ENCODE measurements at places on chromosomes 13 and 19.

- DNase-seq, result peak; percentile 32
Observed at GRCh38 chr19:18251587-18252369, 22.5 kb downstream of the IQCN start.

DNA sequence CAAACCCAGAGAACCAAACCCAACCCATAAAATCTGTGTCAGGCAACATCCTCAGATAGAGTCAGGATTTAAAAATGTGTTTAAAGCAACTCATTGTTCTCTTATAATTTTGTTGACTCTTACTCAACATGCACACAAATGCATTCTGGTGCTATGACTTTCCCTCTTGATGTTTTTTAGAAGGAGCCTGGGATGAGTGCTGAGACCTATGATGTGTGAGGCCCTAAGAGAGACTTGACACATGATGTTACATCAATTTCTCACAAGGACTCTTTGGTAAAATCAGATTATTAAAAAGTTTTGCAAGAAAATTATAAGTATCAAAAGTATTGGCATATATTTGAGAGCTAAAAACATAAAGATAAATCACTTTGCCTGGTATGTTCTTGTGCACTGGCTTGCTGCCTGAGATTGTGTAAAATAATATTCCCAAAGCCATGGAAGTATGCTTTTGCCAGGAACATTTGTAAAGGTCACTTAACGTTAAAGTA lies 173.9 kb downstream of the DCLK1 start:
- no peak for DNase-seq

DNA sequence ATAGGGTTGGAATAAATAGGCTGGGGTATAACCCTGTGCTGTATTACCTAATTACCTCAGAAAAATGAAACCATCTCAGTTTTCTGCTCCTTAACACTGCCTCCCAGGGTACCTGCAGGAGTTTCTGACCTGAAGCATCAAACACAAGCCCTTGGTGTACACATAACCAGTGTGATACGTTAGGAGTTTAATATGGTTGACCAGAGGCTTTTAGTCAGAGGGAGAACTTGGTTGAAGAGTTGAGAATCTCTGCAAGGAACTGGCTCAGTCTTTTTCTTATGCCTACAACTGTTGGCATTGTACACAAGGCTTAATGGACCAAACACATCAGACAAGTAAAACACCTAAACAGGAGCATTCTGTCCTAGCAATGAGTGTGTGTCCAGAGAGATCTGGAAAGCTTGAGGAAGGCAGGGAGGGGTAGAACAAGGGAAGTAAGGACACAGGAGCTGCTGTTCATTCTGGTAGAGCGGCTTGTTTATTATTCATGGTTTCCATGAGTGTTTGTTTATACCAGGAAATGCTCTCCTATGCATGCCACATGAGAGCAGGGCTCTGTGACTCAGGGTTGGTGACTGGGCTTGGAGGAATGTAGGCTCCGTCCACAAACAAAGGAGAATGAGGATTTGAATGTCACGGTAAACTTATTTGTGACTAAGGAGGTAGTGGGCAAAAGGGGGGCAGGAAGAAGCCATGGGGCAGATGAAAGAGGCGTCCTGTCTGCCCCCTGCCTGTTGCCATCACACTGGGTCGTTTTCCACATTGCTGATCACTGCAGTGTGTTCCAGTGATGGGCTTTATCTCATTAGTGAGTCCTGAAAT lies 11.9 kb upstream of the SPATA13 start:
- peak; percentile 98 for DNase-seq

DNA sequence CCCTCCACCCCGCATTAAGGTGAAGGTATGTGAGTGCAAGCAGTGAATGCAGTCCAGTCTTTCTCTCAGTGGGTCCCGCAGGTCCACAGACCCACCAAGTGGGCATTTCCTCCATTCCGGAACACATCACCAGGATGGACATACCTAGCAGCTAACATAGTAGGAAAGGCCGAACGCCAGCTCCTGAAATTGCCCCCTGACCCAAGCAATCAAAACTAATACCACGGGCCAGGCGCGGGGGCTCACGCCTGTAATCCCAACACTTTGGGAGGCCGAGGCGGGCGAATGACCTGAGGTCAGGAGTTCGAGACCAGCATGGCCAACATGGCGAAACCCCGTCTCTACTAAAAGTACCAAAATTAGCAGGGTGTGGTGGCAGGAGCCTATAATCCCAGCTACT lies 71.7 kb upstream of the VSTM2B start:
- DNase-seq, result no peak

GRCh38 chr13:114047358-114047881 lies 73.5 kb upstream of the C13orf46 start:
- peak; percentile 44 for DNase-seq

DNA sequence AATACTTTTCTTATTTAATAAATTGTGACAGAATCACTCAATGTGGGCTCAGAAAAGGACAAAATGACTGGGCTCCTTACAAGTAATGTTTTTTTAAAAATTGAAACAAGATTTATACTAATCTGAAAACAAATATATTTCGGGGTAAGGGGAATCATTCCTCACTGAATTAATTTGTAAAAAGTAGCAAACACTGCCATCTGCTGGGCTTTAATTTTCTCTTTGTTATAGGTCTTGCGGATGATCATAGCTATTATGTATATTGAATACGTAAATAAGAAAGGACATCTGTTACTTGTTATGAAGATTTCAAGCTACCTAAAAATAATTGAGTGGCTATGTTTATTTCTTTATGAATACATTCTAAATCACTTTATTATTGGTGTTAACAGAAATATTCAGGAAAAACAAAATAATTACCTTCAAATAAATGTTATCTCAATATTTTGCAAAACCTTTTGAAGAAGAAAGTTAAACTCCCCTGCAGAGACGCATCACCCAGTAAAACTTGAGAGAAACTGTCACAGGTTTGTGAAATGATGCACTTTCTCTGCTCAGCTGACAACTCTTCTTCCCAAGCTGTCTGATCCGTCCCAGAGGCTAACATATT lies 17.8 kb upstream of the ENOX1 start:
- DNase-seq, result peak; percentile 44

GRCh38 chr19:51469162-51469561 lies 9.2 kb upstream of the CEACAM18 start:
- no peak for DNase-seq

DNA sequence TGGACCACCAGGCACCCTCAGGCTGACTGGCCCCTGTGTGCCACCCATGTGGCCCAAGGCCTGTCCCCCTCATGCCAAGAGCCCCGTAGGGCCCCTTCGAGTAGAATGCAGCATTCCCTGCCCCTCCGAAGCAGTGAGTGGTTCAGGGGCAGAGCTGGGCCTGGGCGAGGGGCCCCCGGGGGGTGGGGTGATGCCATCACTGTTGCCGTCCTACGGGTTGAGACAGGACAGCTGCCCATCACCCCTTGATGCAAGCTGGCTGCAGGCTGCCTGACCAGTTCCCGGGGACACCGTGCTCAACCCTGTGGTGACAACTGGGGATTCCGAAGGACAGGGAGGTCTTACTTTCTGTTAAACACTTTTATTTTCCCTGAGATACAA lies 4.7 kb downstream of the SBNO2 start:
- no peak for DNase-seq

- DNase-seq, result peak; percentile 66
Observed at GRCh38 chr19:10936661-10937084, 8.1 kb downstream of the TIMM29 start.

DNA sequence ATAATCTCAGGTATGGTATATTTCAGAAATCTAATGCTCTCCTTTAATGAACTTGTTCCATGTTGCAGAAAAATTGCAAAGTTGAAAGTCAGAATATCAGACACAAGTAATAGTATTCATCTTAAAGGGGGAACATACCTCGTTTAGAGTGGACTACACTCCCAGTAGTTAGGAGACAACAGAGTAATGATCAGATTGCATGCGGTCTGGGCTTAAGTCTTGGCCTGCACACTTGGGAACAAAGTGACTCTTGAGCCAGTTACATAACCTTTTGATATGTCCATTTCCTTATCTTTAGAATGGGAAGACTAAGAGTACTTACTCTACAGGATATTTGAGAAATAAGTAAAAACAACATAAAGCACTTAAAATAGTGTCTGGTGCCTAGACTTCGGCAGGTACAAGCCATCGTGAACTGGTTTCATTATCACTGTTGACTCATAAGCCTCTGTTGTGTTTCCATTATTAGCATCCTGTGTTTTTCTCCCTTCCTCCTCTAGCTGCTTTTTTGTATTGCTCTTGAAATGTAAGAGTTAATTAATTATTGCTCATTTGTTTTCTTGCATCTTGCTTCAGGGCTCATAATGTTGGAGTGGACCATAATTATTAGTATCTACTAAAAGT lies 53.0 kb downstream of the DPY19L3 start:
- no peak for DNase-seq

- DNase-seq, result peak; percentile 16
Observed at GRCh38 chr19:1315470-1316166, 29.9 kb downstream of the EFNA2 start.

DNA sequence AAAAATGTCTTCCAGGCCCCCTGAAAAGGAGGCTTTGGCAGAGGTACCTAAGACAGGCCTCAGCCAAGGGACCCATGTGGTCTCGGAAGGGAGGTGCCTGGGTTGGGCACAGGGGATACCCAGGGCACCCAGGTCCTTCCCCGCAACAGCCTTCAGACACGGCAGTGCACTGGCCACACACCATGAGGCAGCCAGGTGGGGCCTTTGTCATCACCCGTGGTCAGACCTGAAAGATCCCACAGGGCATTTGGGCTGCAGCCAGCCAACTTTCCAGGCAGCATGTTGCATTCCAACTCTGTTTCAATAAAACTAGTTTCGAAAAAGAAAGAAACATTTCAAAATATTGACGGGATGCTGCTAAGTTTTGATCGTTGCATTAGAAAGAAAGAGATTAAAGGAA lies 4.7 kb upstream of the TUBGCP3 start:
- DNase-seq, result no peak

DNA sequence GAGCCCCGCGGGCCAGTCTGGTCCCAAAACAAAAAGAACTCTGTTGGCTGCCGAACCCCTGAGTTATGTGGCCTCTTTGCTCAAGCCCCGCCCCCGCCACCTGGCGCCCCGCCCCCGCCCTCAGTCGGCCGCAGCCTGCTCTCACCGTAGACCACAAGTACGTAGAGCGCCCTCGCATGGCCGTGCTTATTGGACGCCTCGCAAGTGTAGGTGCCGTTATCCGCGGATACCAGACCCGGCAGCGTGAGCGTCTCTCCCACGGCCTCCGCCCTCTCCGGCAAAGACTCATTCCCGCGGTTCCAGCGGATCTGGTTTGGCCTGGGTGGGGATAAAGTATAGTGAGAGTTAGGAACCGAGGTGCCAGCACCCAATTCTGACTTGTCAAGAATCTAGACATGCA lies 5.5 kb upstream of the ZNF428 start:
- DNase-seq, result no peak

GRCh38 chr13:63636316-63636993 lies 2220.8 kb upstream of the PCDH20 start:
- DNase-seq, result no peak

DNA sequence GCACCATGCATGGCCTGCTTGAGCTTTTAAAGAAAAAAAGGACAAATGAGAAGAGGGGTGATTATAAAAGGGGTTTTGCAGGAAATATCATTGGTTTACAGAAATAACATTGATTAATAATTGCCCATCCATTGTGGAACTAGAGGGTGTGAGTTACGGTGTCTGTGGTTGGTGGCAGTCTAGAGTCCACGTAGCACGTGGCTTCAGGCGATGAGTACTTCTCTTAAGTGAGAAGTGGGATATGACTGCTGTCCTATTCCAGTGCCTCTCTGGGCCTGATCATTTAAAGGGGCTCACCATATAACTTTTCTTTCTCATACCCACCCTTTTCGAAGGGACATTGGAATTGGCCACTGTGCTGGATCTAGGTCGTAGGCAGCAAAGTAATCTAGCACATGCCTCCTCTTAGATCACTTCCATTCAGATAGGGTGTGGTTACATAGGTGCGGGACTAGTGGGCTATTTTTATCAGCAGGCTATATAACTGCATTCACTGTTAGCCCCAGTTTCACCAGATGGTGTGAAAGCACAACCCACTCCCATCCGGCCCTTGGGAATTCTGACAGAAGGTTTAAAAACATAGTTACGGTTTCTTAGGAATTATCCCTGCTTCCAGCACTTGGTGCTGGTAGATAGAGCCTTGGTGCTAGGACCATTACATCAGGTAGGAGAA lies 19.9 kb downstream of the PPP5C start:
- no peak for DNase-seq

DNA sequence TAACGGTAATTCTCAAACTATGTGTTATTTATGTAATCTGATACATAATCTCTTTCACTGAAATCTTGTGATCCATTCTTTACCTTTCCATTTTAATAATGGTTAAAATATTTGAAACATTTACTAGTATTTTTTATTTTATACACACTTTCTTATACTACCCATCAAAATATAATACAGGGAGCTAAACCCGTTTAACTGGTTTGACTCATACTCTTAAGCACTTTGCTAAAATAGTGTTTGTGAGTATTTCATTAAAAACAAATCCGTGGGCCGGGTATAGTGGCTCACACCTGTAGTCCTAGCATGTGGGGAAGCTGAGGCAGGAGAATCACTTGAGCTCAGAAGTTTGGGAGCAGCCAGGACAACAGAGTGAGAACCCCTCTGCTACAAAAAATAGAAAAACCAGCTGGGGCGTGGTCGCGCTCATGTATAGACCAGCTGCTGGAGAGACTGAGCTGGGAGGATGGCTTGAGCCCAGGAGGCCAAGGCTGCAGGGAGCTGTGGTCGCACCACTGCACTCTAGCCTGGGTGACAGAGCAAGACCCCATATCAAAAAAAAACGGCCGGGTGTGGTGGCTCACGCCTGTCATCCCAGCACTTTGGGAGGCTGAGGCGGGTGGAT lies 43.8 kb upstream of the DCUN1D2 start:
- no peak for DNase-seq

DNA sequence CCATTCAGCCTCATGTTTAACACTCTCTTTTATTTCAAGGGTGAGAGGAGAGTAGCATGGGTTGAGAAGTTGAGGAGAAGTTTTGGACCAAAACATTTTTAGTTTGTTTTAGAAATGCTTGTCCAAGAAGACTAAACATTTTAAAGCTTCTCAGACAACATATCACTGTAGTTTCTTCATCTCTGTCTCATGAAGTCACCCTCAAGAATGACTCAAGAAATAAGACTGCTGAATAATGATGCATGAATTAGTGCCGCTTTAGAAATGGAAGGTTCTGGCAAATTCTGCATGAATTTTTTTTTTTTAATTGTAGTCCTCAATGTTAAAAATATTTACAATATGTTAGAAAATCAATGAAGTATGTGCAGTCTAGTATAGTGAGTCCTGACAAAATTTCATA lies 422.7 kb upstream of the ARGLU1 start:
- peak; percentile 6 for DNase-seq

GRCh38 chr19:39951065-39951650 lies 16.7 kb upstream of the FCGBP start:
- no peak for DNase-seq
